Epithelial cell of proximal tubule (primary cell): ENCODE measurements at places on chromosomes 1 and 21. TPM values are rescaled to one million over a fixed set of nuclear protein-coding genes. Genes with fewer than 3 reads are reported as not detected.
A peak's percentile ranks its signal among the peaks of the same experiment; 100 is the strongest.

DNA sequence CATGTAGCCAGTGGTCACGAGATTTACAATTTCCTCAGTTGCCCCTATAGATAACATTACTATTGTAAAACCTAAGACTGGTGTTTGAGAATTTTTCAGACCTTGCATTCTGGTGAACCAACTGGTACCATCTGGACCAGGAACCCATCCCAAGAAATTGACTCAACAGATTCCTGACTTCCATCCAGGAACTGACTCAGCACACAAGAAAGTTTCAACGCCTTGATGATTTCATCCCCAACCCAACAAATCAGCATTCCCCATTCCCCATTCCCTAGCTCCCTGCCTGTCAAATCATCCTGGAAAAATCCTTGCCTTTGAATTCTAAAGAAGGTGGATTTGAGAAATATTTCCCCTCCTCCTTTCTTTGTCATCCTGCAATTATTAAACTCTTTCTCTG lies 529.8 kb upstream of the PRMT6 start:
- DNase-seq: peak; percentile 65

DNA sequence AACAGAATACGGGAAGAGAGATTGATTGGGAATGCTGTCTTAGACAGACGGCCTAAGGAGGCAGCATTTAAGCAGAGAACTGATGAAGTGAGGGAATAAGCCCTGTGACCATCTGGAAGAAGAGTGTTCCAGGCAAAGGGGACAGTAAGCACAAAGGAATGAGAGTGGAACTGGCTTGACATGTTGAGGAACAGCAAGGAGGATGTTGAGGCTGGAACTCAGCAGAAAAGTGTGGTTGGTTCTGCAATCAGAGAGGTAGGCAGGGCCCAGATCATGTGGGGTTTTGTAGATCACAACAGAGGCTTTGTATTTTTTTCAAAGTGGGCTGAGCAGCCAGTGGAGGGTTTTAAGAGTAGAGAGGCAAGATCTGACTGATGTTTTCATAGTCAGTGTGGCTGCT lies 157.4 kb downstream of the DNM3 start:
- no peak for DNase-seq

DNA sequence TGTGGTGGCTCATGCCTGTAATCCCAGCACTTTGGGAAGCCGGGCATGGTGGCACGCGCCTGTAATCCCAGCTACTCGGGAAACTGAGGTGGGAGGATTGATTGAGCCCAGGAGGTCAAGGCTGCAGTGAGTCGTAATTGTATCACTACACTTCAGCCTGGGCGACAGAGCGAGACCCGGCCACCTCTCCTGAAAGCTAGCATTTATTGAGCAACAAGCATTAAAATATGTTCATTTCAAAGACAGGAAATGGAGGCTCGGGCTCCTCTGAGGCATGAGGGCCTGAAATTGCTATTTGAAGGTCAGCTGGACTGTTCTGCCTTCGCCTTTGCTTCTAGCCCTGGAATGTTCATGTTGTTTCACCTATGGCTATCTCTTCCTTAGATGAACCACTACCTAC lies 34.5 kb downstream of the SPATA21 start:
- no peak for DNase-seq

DNA sequence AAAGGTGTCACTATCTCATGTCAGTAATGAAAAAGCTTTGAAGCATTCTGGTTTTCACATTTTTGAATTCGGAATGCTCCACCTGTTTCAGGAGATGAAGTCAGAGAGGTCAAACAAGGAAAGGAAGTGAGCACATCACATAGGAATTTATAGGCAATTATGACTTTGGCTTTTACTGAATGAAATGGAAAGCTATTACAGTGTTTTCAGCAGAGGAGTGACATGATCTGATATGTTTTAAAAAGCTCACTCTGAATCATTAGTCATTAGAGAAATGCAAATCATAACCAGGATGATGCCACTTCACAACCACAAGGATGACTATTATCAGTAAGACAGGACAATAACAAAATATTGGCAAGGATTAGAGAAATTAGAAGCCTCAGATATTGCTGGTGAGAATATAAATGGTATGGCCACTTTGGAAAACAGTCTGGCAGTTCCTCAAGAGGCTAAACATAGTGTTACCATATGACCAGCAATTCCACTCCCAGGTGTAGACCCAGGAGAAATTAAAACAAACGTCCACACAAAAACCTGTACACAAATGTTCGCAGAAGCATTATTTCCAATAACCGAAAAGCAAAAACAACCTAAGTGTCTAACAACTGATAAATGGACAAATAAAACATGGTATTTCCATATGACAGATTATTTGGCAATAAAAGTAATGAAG lies 7.5 kb downstream of the TAF1A start:
- DNase-seq: no peak

DNA sequence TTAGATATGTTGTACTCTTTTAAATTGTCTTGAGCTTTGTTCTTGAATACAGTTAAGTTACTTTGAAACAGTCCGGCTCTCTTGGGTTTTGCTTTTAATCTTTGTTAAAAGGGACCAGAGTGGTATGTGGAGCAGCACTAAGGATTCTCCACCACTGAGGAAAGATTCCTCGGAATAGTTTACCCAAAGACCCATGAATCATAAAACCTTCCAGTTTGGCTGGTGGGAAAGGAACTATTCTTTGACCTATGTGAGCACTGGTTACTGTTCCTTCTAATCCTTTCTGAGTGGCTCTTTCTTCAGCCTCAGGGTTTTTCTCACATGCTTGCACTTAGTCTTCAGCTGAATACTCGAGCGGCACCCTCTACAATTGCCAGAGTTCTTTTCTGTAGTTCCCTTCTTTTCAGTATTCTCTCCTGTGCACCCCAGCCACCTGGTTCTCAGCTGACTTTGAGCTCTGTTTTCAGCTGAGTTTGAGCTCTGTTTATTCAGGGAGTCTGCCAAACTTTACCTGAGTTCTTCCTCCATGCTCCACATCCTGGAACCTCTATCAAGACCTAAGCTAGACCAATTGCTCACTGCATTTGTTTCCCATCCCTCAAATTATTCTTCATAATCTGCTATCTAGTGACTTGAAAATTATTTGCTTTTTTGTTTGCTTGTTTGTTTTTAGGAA lies 253.8 kb upstream of the PLXNA2 start:
- DNase-seq: no peak

DNA sequence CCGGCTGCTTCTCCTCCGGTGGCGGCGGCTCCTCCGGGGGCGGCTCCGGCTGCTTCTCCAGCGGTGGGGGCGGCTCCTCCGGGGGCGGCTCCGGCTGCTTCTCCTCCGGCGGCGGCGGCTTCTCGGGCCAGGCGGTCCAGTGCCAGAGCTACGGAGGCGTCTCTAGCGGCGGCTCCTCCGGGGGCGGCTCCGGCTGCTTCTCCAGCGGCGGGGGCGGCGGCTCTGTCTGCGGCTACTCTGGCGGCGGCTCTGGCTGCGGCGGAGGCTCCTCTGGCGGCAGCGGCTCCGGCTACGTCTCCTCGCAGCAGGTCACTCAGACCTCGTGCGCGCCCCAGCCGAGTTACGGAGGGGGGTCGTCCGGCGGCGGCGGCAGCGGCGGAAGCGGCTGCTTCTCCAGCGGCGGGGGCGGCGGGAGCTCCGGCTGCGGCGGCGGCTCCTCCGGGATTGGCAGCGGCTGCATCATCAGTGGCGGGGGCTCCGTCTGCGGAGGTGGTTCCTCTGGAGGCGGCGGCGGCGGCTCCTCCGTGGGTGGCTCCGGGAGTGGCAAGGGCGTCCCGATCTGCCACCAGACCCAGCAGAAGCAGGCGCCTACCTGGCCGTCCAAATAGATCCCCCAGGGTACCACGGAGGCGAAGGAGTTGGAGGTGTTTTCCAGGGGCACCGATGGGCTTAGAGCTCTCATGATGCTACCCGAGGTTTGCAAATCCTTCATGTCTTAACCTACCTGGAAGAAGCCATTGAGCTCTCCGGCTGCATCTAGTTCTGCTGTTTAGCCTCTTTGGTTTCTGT lies 2.0 kb downstream of the LORICRIN start:
- DNase-seq: no peak

GRCh38 chr1:190196020-190196419 lies 281.6 kb downstream of the BRINP3 start:
- DNase-seq: no peak

- no peak for DNase-seq
Observed at GRCh38 chr1:155884031-155884960, 24.9 kb downstream of the SYT11 start.

- no peak for DNase-seq
Observed at GRCh38 chr1:14183329-14183728, 415.2 kb upstream of the KAZN start.

DNA sequence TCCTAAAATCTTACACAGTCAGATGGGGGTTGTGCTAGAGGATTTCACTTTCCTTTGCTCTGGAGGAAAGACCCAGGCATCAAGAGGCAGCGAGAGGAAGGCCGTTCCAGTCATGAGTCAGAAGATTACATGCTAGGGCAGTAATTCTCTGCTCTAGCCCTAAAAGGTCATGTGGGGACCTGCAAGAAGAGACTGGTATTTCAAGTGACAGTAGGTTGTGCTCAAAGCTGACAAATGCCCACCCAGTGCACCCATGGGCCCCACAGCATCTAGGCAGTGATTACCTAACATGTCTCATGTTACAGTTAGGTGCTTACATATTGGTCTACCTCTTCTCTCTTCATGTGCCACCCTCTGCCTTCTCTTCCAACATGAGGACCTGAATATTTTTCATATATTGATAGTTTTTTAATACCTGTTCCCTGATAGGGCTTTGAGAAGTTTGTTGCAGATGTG lies 99.7 kb upstream of the BEND5 start:
- no peak for DNase-seq

DNA sequence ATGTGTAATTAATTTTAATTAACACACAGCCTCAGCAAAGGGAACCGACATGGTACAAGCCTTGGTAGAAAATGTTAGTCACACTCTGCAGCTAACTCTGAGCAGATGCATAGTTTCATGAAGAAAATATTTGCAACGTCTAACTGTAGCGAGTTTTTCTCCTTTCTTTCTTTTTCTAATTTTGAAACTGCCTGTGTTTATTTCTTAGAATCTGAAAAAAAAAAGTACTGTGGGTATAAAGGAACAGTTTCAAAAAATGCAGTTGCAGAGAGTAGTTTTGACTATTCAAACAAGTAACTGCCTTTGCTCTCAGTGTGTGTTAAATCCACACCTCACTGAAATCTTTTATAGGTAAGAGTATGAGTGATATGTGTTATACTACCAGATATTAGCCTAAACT lies 149.9 kb upstream of the C1orf105 start:
- no peak for DNase-seq

DNA sequence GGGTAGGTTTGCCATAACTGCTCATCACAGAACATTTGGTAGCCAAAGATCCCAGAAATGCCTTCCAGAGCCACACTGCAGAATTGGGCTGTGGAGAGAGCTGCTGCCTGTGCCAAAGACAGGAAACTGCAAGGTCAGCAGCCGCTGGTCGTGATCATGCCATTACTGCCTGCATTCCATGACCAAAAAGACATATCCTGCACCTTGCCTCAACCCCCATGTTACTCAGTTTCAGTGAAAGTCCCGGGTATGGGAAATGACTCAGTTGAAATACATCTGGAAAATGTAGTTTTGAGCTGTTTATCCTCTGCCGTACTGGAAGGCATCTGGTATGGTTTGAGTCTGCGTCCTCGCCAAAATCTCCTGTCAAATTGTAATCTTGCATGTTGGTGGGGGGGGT lies 161.7 kb downstream of the FCRL5 start:
- DNase-seq: peak; percentile 22

- DNase-seq: no peak
Observed at GRCh38 chr1:3398396-3399140, 55.9 kb upstream of the ARHGEF16 start.

SELENON gene
- total RNA-seq: 31.2 and 35.1 TPM in 2 replicates

ZFP69B gene
- 2.6 and 4.1 TPM in 2 replicates for total RNA-seq

GJA5 gene
- 1.2 and 2.7 TPM in 2 replicates for total RNA-seq

RNU1-1 gene
- total RNA-seq: under 0.01 TPM in 2 replicates

OR10J1 gene
- total RNA-seq: not detected in 2 replicates

CNKSR1 gene
- 6.7 and 14.8 TPM in 2 replicates for total RNA-seq

CTH gene
- total RNA-seq: 2.8 and 3.7 TPM in 2 replicates

WNT3A gene
- total RNA-seq: not detected in 2 replicates
